NCI-H187 treated with DMSO at 0.1 percent for 48 hours (cell line): ENCODE measurements at places on chromosomes 1 and 21.

- DNase-seq = no peak
Measured at GRCh38 chr1:199669916-199670315, 357.6 kb upstream of the NR5A2 start.

- no peak for DNase-seq
Measured at GRCh38 chr1:2631136-2632050, 1.4 kb downstream of the MMEL1 start.

- DNase-seq = no peak
Measured at GRCh38 chr1:225866061-225866837, 15.9 kb downstream of the TMEM63A start.

DNA sequence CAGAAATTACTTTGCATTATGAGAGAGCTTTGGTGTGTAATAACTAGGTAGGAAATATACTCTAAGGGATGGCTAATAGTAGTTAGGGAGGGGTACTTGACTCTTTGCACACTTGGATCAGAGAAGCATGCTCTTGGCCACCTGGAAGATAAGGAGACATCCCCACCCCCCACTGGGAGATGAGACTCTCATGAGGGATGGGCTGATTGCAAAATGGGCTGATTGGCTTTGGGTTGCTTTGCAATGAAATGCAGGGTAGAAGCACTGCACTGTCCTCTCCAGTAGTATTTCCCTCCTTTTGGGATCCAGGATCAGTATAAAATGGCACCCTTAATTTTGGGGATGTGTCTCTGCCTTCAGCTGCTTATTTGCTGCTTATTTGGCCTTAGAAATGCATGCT lies 71.2 kb upstream of the EPS8L3 start:
- no peak for DNase-seq

GRCh38 chr1:171627020-171627419 lies 5.0 kb downstream of the MYOCOS start:
- no peak for DNase-seq

DNA sequence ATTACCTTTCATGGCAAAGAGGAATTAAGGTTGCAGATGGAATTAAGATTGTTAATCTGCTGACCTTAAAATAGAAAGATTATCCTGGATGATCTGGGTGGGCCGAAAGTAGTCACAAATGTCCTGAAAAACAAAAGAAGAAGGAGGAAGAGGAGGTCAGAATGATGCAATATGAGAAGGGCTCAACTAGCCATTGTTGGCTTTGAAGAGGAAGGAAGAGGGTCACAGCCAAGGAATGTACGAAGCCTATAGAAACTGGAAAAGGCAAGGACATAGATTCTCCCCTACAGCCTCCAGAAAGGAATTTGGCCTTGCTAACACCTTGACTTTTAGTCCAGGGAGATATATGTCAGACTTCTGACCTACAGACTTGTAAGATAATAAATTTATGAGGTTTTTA lies 39.4 kb upstream of the FMOD start:
- DNase-seq = no peak

GRCh38 chr1:90831910-90832309 lies 114.8 kb upstream of the BARHL2 start:
- DNase-seq = no peak

DNA sequence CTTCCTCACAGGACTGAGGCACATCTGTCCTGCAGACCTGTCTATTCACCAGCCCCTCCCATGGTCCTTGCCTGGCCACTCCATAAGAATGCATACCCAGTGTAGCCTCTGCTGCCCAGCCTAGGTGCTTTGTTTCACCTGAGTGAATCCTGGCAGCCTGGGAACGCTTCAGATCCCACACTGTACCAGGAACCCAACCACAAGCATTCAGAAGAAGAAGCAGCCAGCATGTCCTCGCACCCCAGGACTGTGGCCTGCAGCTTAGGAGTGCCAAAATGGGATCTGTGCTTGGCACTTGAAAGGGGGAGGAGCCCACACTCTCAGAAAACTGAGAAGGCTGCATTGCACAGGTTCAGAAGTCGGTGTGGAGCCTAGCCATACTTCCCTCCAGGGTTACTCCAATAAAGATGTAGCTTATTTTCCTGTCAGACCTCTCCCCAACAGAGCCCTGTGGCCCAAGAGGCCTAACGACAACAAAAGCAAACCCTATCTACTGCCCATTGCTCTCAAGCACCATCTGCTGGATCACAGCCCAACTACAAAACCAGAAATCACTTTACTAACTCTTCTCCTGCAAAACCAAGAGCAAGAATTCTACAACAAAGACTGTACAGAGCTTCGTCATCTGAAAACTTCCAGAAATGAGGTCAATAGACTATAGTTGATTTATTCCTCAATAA lies 923.1 kb upstream of the NEGR1 start:
- DNase-seq = no peak

- DNase-seq = no peak
Measured at GRCh38 chr1:37478890-37479254, 4.5 kb downstream of the ZC3H12A start.

GRCh38 chr1:168653567-168653966 lies 75.4 kb downstream of the DPT start:
- no peak for DNase-seq

DNA sequence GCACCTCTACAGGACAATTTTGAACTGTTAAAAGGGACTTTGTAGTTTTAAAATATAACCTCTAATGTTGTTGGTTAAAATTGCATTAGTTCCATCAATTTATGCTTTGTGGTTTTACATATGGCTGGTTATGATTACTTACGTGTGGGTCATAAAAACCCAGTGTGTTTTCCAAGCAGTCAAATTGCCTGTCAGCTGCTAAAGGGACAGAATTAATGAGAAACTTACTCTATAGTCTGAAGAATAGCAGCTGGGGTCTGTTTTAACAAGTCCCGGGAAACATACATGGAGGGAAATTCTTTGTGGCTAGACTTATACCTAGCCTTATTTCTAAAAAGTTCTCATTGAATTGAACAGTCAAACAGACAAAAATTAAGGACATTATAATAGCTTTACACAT lies 820.9 kb upstream of the ADGRL4 start:
- no peak for DNase-seq

DNA sequence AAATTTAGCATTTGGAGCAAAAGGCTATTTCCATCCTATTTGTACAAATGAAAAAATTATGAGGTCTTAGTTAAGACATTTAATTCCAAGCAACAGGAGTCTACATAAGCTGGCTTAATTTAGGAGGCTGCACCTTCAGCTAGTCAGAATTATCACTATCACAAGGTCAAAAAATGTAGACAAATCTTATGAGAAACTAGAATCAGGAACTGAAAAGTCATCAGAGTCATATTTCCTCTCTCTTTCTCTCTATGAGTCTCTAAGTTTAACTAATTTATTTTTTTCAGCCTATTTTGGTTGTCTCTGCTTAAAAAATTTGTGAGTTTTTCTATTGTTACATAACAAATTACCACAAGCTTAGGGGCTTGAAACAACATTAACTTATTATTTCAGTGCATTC lies 807.1 kb upstream of the PRMT6 start:
- no peak for DNase-seq

- DNase-seq = no peak
Measured at GRCh38 chr1:115136106-115136505, 46.8 kb upstream of the TSPAN2 start.
